ENCODE measurements at places on chromosomes 4 and X.

DNA sequence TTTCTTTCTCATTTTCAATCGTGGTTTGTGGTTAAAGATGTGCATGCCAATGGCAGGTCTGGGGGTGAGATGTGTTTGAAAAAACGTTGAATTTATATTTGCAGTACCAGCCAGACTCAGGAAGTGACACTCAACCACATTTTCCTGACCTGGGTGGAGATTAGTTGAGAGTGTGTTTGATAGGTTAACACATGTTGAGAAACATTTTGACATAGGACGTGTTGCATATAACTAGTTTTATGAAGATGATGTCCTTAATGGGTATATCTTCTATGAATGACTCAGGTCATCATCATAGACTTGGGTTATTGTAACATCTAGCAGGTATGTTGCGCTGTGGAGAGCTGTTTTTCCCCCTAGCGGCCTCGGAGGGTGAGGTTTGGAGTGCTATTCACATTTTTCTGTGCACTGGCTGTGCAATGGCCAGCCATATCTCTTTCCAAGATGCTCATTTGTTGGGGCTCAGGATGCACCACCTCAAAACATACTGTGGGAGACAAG, 21.7 kb upstream of the CD38 start:
- peak; percentile 25 for DNase-seq

DNA sequence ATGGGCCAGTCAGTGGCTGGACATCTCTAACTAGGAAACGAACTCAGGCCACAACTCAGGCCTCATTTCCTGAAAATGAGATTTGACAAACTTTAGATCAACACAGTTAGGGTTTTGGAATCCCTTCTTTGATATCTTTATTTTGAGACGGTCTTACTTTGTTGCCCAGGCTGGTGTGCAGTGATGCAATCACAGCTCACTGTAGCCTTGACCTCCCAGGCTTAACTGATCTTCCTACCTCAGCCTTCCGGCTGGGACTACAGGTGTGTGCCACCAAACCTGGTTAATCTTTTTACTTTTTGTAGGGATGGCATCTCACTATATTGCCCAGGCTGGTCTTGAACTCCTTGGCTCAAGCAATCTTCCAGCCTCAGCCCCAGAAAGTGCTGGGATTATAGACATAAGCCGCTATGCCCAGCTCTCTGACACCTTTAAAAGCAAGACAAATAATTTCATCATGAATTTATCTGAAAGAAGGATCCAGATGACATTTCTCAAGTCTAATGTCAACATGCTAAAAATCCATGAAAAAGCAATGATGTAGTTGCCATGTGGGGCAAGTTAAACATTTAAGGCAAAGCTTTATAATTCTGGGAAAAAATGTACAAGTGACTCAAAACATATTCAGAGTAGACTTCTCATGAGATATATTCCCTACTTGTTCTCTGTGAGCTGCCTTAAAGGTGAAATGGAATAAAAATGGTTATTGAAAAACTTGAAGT, 89.1 kb upstream of the CBR4 start:
- DNase-seq, result no peak

- no peak for DNase-seq
These were observed 30.7 kb upstream of the MAP9 start for GRCh38 chr4:155407480-155407879.

DNA sequence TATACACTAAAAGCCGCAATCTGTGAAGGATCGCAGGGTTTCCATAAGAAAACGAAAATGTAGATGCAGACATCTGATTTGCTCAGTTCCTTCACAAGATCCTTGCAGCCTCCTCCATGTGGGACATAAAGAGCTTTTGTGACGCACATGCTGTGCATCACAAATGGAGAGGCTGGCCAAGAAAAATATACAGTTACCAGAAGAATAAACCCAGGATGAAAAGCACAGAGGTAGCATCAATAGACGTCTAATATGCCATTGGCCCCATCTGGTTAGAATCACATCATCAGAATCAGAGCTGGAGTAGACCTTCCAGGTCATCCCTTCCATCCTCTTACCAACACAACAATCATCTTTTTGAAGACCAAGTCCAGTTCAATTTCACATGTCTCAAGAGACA, 517.4 kb downstream of the RAB28 start:
- no peak for DNase-seq

DNA sequence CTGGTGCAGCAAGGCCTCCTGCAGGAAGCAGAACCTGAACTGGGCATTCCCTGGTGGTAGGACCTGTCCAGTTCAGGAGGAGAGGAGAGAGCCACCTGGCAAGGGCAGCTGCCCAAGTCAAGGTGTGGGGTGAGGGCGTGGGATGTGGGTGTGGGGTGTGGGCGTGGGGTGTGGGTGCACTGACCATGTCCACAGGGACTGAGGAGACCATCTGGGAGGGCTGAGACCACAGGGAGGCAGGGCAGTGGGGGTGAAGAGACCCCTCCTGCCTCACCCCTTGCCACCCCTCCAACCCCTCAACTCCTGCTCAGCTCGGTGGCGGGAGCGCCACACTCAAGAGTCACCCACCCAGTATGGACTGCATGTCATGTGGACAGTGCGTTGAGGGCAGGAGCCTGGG, 117.9 kb downstream of the CPZ start:
- DNase-seq, result no peak

DNA sequence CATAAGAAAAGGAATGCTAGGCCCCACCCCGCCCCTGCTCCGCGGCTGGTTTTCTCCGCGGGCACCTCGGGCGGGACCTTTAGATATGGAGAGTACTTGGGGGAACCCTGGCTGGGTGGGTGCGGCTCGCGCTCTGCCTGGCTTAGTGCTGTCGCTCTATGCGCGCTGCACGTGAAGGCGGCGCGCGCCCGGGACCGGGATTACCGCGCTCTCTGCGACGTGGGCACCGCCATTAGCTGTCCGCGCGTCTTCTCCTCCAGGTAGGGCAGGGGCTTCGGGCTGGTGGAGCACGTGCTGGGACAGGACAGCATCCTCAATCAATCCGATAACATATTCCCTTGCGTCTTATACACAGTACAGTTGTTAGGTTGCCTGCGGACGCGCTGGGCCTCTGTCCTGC, 56.0 kb downstream of the MAGEB10 start:
- no peak for DNase-seq

DNA sequence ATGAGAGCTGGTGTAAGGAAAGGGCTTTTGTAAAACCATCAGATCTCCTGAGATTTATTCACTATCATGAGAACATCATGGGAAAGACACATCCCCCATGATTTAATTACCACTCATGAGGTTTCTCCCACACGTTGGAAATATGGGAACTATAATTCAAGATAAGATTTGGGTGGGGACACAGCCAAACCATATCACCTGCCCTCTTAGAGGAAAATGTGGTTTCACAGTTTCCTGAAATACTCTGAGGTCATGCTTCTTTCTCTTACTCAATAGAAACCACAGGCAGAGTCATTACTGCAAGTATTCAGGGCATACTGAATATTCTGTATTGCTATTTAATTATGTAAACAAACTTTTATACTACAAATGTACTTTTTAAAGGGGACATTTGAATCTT, 1453.3 kb downstream of the PCDH18 start:
- DNase-seq, result no peak

- DNase-seq, result no peak
These were observed 29.2 kb downstream of the ARSJ start for GRCh38 chr4:113950207-113950606.

DNA sequence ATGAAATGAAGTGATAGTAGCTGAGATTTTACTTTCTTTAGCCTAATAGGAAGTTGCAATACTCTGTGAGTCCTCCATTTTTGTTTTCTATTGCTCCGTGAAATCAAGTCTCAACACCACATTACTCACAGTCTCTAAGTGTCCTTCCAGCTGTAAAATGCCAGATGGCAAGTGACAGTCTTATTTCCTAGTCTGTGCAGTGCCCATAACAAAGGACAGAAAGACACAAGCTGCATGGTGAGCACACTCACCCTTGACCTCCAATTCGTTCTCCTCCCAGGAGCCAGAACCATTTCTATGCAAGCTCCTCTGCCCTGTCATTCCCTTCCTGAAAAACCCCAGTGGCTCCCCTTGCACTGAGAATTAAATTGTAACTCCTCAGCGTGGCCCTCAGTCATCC, 101.6 kb downstream of the PARM1 start:
- no peak for DNase-seq

DNA sequence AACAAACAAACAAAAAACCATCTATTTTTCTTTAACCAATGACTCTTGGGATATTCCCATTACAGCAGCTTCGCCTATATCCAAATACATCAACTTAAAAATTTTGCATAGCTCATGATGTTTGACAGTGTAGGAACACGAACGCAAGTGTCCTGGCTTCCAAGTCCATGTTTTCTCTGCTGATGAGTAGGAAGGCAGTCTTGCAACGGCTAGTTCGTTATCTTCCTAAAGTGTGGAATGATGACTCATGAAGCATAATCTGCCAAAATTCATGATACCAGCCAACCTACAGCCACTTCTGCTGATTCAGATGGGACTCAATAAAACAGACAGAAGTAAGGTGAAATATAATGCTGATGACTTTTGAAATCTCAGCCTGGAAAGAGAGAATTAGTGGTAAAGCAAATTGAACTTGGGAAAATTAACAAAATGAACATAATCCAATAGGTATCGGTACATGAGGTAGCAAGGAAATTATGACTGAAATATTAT, 6.4 kb upstream of the SEPTIN11 start:
- DNase-seq, result no peak

DNA sequence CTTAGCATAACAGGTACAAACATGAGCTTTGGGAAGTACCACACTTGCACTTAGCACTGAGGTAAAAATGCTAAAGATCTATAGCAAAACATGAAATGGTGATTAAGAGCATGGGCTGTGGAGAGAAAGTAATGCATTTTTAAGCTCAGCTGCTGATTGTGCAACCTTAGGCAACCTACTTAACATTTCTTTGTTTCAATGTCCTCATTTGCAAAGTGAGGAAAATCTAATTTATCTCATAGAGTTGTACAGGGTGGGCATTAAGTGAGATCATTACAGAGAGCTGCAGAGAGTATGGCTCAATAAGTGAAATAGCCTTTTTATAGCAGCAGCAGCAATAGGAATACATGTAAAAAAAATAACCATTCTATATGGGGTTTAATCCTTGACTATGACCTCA, 87.0 kb downstream of the PAK3 start:
- no peak for DNase-seq

- DNase-seq, result no peak
These were observed 60.8 kb downstream of the COQ2 start for GRCh38 chr4:83223781-83224180.

GRCh38 chr4:68368691-68369131, 18.8 kb upstream of the YTHDC1 start:
- DNase-seq, result no peak

DNA sequence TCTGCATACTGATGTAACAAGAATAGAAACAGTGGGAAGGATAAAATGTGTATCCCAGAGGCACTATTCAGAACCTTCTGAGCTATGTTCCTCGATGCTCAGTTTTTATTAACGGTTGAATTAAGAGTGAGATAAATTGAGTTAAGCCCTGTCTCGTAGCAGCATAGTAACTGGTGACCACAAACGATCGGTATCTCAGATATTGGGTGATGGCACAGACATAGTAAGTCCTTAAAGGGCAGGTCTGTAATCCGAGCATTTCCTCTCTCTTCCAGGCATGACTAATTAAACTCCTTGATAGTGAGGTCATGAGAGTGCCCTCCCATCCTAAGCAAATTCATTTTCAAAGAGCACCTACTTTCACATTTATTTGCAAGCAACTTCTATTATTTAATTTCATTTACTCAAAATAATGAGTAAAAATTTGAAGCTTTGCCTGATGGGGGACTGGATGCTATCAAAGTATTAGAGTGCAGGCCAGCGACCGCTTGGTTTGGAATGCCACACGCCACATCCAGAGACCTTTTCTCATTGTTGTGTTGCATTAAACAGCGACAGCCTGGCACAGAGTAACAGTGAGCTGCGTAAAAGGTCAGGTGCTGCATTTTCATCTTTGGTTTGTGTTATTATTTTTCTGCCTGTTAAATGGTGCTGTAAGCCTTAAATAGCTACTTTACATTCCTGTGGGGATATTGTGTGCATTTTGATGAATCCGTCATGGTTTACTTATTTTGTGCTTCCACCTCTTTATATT, 101.9 kb downstream of the PCDH7 start:
- DNase-seq, result no peak

GRCh38 chr4:10619855-10620254, 64.7 kb downstream of the CLNK start:
- DNase-seq, result no peak

DNA sequence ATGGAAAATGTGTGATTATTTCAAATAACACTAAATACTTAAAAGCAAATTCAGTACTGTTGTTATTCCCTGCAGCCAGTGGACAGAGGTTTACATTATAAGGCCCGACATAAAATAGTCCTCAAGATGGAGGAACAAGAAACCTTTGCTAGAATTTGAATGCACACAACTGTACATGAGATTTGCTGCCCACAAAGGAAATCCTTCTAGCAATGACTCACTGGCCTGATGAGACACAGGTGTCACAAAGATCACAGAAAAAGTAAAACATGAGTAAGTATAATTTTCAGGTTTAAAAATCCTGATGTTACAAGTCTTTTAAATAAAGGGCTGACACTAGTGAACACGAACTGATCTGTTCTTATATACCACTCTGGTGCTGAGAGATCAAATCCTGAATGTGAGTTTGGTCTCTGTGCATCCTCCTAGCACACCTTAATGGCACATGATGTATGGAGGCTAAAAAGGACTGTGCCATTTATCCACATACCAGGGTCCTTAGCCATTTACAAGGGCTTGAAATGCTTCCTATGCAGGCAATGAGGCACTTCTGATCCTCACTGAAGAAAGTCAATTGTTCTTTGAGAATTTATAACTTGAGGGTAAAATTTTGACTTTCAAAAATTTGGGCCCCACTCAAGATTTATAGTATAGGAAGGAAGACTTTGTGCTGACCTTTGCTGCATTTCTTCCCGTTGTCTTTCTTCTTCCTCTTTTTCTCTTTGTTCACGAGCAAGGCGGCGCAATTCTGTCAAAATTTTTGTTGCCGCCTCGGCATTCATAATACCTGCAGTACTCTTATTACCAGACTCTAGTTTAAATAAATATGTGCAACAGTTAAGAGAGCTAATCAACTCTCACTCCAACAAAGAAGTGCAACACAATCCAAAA, 23.0 kb downstream of the MAP7D3 start:
- no peak for DNase-seq

DNA sequence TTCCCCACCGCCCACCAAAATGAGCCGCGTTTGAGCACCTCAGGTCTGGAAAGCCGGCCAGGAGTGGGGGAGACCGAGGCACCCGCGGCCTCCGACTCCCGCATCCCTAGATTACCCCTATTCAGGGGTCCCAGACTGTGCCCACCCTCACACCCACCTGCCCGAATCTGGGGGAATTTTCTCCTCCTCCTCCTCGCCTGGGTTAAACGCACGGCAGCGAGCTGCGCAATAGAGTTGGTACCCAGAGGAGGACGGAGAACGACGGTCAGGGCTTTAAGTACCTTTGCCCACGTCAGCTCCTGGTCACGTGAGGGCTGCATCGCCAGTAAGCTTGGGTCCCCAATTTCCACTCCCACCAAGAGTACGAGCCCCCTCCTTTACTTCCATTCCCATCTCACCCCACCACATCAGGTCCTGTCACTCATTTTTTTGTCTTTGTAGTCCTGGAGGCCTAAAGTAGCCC, at the start of gene ARMCX2:
ARMCX2 (minus strand) TSS at position 250 of the 463 bp plus-strand sequence. CDS start 2,262 bp downstream, outside the sequence.
- DNase-seq, result no peak

Measured in activated CD4-positive, CD25-positive, alpha-beta regulatory T cell (primary cell).